ENCODE measurements at places on chromosomes 2 and 18. TPM values are rescaled to one million over a fixed set of nuclear protein-coding genes. Genes with fewer than 3 reads are reported as not detected.

Gene LRRC30
- total RNA-seq: not detected

Gene ANO7
- total RNA-seq: 0.37 TPM

Gene C2orf15
- not detected for total RNA-seq

Gene IL1R2
- total RNA-seq: not detected

Gene GKN1
- total RNA-seq: not detected

Gene AMER3
- not detected for total RNA-seq

Gene PLEK
- total RNA-seq: under 0.01 TPM

Gene KCNF1
- total RNA-seq: not detected

Gene PAX8
- total RNA-seq: 0.12 TPM

Gene PPP1R1C
- 2.2 TPM for total RNA-seq

Gene TEKT4
- total RNA-seq: not detected

Gene DIPK1C
- not detected for total RNA-seq

Gene TBC1D8
- total RNA-seq: 8.4 TPM

Gene ABCA12
- total RNA-seq: not detected

Gene PER2
- total RNA-seq: 7.4 TPM

Gene TWIST2
- 102 TPM for total RNA-seq

Gene DSEL
- total RNA-seq: 69.8 TPM

Gene L3MBTL4
- 0.44 TPM for total RNA-seq

Gene CCDC85A
- total RNA-seq: 4.6 TPM

All from uterine smooth muscle cell (primary cell).